Stomach (tissue), 19 donors: ENCODE measurements at places on chromosomes 16 and 17. TPM values are rescaled to one million over a fixed set of nuclear protein-coding genes. Genes with fewer than 3 reads are reported as not detected.

- DNase-seq, result no peak
- no peaks in the 10 kb centered on the region for H3K27me3 ChIP-seq
- peaks cover 15% of the 10 kb centered on the region for H3K36me3 ChIP-seq
- peaks cover 92% of the 10 kb centered on the region for H3K4me1 ChIP-seq
Observed at GRCh38 chr17:65049085-65049756, 7.3 kb downstream of the GNA13 start.

GRCh38 chr17:66310528-66311148, 8.2 kb downstream of the PRKCA start:
- H3K4me1 ChIP-seq, result peaks cover 56% of the 10 kb centered on the region
- no peaks in the 10 kb centered on the region for H3K27me3 ChIP-seq
- H3K4me3 ChIP-seq, result no peak overlapping the region
- no peak for DNase-seq

Gene SEZ6
- total RNA-seq, result 2.2 TPM

Gene CCDC78
- total RNA-seq, result not detected

DNA sequence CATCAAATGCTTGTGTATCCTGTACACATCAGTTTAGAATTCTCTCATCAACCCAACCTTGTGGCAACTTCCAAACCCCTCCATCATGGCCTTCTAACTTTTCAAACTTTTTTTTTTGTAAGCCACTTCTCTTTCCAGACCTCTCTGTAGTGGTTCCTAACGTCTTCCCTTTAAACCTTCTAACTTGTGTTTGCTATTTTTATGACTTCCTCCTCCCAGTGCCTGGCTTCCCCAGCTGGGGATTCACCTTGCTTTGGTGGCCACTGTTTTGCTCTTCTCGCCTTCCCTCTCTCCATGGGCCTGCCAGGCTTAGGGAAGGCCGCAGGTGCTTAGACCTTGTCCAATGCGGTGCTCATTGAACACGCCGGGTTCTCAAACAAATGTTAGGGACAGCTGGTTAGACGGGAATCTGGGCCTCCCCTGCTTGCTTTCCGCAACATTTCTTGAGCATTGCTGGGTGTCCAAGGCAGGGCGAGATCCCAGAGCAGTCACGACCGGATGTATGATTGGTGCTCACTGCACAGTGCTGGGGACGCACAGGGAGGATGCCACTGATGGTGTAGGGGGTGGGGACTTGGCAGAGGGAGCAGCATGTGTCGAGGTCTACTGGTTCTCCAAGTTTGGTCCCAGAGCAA, 1.1 kb upstream of the XYLT2 start:
- DNase-seq, result peak; percentile 37
- peaks cover 54% of the 10 kb centered on the region for H3K4me1 ChIP-seq
- no peaks in the 10 kb centered on the region for H3K27me3 ChIP-seq
- H3K27ac ChIP-seq, result peak overlapping the region; percentile 91

Gene DHRS7C
- not detected for total RNA-seq

Gene PRSS22
- 9.3 TPM for total RNA-seq

DNA sequence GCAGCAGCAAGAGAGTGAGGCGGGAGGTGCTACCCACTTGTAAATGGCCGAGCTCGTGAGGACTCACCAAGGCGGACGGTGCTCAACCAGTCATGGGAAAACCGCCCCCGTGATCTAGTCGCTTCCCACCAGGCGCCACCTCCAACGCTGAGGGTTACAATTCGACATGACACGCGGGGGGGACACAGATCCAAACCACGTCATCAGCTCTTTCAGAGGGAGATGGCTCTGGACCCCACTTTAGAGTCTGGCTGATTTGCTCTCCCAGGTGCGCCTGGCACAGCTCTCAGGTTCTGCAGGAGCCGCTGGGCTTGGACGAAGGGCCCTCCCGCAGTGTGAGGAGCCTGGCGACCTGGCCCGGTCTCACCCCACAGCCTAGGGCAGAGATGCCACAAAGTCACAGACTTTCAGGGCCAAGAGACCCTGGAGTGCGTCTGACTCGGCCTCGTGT, 21.1 kb upstream of the DOC2B start:
- no peak overlapping the region for H3K4me3 ChIP-seq
- peaks cover 19% of the 10 kb centered on the region for H3K4me1 ChIP-seq
- no peak overlapping the region for H3K27ac ChIP-seq
- no peak for DNase-seq
- peaks cover 58% of the 10 kb centered on the region for H3K27me3 ChIP-seq
- H3K36me3 ChIP-seq, result no peaks in the 10 kb centered on the region

GRCh38 chr17:67982034-67982640, 14.1 kb downstream of the C17orf58 start:
- no peaks in the 10 kb centered on the region for H3K4me1 ChIP-seq
- H3K4me3 ChIP-seq, result no peak overlapping the region
- no peaks in the 10 kb centered on the region for H3K36me3 ChIP-seq

Gene CCT6B
- not detected for total RNA-seq

DNA sequence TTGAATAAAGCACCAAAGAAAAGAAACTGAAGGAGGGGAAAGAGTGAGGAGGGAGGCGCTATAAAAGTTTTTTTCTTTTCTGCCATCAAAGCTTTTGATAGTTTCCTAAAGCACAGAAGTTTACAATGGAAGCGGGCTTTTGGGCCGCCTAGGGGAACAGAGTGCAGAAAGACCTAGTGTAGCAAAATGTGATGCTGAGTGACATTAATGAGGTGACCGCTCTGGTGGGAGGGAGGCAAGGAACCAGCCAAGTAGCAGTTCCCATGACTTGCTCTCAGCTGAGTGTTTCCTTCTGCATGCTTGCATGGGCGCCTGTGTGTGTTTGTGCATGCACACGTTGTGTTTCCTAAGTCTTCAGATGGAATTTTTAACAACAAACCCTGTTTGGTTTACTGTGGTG, 15.5 kb downstream of the MSI2 start:
- DNase-seq, result no peak
- no peak overlapping the region for H3K4me3 ChIP-seq
- peaks cover under 1% of the 10 kb centered on the region for H3K36me3 ChIP-seq
- H3K27ac ChIP-seq, result no peak overlapping the region
- H3K27me3 ChIP-seq, result no peaks in the 10 kb centered on the region

GRCh38 chr16:80804056-80804525, 307 bp downstream of the CDYL2 start:
- H3K27ac ChIP-seq, result no peak overlapping the region
- peaks cover 3% of the 10 kb centered on the region for H3K4me1 ChIP-seq
- no peaks in the 10 kb centered on the region for H3K27me3 ChIP-seq
- DNase-seq, result peak; percentile 83
- no peaks in the 10 kb centered on the region for H3K36me3 ChIP-seq

DNA sequence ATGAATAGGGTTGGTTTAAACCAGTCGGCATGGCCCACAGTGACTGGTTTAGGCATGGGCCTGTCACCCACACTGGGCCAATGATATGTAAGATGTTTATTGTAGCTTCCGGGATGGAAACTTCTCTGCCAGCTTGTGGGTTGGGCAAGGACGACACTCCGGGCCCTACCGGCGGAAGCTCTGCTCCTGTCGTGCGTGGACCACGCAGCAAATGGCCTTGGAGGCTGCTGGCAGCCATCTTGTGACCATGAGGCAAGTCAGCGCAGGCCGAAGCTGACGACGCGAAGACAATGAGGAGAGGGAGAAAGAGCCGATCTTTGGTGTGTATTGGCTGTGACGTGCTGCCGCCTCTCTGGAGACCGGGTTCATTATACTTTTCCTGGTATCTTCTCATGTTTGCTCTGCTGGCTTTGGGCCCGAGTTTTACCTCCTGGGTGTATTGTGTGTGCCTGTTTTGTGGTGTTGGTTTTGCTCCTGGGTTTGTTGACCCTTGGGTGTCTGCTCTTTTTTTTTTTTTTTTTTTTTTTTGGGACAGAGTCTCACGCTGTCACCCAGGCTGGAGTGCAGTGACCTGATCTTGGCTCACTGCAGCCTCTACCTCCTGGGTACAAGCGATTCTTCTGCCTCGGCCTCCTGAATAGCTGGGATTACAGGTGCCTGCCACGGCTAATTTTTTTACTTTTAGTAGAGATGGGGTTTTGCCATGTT, 15.4 kb downstream of the SLC25A10 start:
- H3K36me3 ChIP-seq, result no peaks in the 10 kb centered on the region
- no peak overlapping the region for H3K4me3 ChIP-seq
- peaks cover 23% of the 10 kb centered on the region for H3K4me1 ChIP-seq
- peak; percentile 88 for DNase-seq

DNA sequence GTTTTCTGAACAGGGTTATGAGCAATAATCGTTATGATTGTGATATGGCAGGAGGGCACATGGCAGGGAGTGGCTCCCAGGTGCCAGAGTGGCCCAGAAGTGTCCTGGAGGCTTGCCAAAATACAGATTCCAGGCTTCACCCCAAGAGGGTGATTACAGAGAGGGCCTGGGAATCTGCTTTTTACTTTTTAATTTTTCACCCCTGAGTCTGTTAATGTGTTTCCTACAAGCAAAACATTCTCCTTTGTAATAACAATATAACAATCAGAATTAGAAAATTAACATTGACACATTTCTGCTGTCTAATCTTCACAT, 212.4 kb downstream of the SNX29 start:
- no peaks in the 10 kb centered on the region for H3K36me3 ChIP-seq
- H3K4me3 ChIP-seq, result no peak overlapping the region
- no peak for DNase-seq
- H3K27ac ChIP-seq, result no peak overlapping the region
- no peaks in the 10 kb centered on the region for H3K27me3 ChIP-seq
- H3K4me1 ChIP-seq, result peaks cover 8% of the 10 kb centered on the region

Gene KRTAP4-9
- total RNA-seq, result not detected

Gene RTN4RL1
- total RNA-seq, result not detected

Gene PIRT
- total RNA-seq, result not detected

Gene JPH3
- total RNA-seq, result not detected

Gene TP53I13
- 85.8 TPM for total RNA-seq
